ENCODE measurements at places on chromosomes 1 and 21.

DNA sequence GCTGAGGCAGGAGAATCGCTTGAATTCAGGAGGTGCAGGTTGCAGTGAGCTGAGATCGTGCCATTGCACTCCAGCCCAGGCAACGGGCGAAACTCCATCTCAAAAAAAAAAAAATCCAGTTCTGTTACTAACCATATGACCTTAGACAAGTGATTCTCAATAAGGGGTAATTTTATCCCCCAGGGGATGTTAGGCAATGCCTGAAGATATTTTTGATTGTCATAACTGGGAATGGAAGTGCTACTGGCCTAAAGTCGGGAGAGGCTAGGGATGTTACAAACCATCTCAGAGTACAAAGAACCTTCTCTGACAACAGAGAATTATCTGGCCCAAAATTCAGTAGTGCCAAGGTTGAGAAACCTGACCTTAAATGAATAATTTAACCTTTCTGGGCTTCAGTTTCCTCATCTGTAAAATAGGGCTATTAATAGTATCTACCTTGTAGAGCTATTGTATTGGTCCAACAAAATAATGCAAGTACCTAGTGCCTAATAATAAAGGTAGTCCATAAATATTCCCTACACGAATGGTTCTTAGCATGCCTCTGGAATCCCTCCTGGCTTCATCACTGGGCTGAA lies 5.8 kb upstream of the LMNA start:
- no peak for DNase-seq

DNA sequence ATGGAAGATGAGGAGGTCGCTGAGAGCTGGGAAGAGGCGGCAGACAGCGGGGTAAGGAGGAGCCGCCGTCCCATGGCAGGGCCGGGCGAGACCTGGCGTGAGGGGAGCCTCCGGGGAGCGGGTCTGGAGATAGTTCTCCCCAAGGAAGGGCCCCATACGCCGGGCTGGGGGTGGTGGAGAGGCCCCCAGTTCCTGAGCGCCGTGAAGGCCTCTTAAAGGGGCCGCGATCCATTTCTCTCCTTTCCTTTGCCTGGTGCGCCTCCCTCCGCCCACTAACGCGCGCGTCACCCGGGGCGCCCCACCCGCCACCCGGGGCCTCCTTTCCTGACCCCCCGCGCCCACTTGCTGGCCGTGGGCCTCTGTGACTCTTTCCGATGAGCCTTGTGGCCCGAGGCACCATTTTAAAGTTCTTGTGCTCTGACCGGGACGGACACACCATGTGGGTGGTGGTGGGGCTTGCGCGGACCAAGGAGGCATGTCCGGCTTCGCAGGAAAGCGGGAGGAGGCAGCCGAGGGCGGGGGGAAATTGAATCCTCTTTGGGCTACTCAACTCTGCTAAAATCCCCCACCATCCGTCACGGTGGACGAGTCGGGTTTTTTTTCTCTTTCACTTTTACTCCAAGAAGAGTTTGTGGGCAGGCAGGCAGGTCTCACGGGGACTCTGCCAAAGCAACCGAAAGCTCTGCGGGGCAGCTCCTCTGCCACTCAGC lies 371 bp downstream of the SZRD1 start:
- peak; percentile 69 for DNase-seq

GRCh38 chr21:39141502-39141901 lies 41.7 kb downstream of the PSMG1 start:
- no peak for DNase-seq

DNA sequence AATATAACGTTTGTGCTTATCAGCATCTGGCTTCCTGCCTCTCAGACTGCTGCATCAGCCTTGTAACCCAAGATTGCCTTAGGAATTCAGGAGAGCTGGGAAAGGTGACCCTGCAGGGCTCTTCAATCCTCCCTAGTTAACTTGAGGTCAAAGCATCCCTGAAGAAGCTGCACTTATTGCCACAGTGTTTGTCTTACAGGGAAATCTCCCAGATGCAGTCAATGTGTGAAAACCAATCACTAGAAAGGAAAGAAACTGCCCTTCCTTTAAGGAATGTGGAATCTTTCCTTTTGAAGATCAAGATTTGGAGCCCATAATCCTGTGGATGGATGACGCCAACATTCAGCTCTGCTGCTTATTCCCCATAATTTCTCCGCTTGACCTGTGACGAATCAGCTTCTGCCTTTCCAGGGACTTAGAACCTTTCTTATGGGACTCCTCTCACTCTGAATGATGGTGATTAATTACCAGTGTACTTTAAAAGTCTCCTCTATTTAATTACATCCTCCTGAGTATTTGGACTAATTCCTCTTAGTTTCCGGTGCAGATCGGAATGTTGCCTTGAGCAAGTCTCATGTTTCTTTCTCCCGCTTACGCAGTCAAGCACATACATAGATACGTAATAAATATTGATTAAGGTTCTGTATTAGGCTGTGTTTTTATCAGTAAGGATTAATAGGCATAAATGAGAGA lies 14.4 kb downstream of the ADAMTS5 start:
- DNase-seq: no peak

DNA sequence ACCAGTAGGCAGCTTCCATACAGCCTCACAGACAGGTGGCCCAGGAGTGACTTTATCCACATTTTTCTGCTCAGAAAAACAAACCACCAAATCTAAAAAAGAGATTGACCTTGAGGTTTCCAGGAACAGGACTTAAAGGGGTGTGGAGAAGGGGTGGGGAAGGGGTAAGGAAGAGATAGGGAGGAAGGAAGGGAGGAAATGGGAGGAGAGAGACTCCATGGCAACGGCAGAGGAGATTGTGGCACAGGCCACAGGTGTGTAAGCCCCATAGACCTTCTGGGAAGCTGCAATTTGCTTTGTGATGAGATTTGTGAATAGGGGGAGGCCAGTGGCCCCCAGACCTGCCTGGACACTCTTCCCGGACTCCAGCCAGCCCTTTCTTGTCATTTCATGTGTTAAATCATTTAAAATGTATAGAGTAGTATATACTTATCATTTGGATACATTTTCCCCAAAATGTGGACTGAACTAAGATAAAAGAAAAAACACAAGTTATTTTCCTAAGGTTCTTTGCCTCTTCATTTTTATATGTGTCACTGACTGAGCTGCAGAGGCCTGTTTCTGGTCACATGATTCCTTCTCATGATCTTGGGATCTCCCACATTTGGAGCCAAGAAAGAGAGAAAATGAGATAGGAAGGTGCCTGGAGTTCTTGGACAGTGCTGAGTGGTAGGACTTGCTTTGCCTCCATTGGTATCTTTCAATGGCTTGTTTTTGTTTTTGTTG lies 55.5 kb downstream of the CLIC6 start:
- no peak for DNase-seq

DNA sequence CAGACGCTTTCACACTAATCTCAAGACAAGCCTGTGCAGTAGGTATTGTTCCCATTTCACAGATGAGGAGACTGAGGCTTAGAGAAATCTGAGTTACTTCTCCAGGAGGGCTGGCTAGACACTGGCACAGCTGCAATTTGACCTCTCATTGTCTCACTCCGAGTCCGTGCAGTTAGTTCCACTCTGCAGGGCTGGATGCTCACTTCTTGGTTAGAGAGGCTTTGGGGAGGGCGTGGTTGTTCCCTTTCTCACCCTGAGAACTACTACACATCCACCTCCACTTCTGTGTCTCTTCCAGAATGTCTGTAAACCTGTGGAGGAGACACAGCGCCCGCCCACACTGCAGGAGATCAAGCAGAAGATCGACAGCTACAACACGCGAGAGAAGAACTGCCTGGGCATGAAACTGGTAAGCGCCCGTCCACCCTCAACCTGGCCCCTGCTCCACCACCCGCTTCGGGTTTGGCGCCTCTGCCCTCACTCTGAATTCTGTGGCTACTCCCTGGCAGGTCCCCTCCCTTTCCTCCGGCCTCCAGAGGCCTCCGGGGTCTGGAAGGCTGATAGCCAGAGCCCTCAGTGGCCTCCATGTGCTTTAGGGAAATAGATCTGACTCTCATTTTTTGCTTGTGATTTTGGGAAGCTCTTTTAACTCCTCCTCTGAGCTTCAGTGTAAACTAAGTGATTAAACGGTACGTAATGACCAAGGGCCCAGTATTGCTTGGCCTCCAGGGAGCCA lies 29.1 kb downstream of the EIF2D start:
- no peak for DNase-seq

DNA sequence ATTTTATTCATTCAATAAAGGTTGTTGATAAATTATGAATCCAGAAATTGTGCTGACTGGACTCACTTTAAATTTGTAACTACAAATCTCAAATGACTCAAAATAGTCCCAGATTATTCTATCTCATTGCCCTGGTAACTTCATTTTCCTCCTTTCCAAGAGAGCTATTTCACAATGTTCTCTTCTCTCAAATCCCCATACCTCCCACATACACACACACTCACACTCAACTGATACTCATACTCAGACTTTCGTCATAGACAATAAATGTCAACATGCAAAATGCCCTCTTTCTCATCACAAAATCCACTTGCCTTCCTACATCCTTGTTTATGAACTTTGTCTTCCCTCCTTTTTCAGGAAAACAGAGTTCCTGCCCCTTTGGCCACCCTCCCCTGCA lies 33.3 kb downstream of the EXTL2 start:
- no peak for DNase-seq

DNA sequence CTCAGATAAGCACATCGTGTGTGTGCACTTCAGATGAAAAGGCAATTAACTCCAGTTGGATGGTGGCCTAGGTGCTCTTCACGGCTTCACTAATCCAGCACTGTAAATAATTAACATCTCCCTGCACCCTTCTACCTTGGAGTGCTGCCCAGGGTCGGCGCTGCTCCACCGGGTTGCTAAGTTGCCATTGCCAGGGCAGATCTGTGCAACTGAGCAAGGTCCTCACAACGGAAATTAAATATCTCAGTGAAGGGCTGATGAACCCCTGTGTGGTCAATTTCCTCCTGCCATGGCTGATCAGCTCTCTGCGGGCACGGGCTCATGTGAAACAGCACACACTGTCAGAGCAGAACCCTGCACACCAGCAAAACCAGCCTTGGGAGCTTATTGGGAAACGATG lies 63.2 kb downstream of the SYDE2 start:
- no peak for DNase-seq

- no peak for DNase-seq
Measured at GRCh38 chr1:1161683-1162079, 12.0 kb upstream of the TTLL10 start.

DNA sequence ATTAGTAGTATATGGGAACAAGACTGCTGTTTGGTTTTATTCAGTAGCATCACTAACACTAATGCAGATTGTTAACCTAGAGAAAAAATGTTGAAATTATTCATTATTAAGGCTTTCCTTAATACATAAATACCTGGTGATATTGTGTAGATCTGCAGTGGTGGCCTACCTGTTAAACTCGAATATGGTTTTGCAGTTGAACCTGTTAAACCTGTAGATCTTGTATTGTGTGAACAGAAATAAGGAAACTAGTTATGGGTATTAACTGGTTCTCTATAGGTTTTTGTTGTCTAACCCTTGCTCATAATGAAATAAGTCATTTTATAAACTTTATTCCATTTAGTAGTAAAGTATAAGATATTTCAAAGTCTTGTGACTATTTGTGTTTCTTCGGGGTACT lies 23.9 kb downstream of the PKN2 start:
- no peak for DNase-seq

DNA sequence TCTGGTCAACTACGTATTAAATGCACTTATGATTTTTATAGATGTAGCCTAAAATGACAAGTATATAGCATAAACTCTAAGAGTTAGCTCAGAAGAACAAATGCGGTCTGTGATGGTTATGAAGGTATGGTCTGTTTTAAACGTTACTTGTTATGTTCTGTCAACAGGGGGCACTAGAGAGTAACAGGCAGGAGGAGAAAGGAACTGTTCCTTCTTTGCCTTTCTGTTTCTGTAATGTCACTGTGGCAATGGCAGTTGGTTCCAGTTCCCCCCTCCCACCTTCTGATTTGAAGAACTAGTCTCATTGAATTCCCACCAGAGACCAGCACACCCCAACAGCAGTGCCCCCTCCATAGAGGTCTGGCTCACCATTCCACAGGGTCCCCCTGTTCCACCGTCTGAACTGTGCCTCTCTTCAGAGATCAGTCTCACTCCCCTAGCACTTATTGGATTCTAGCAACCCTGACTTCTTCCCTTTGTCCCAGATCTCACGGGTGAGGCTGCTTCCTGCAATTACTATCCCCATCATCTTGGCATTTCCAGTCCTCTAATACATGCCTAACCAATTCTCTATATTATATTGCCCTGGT lies 14.0 kb downstream of the KRTAP24-1 start:
- no peak for DNase-seq

DNA sequence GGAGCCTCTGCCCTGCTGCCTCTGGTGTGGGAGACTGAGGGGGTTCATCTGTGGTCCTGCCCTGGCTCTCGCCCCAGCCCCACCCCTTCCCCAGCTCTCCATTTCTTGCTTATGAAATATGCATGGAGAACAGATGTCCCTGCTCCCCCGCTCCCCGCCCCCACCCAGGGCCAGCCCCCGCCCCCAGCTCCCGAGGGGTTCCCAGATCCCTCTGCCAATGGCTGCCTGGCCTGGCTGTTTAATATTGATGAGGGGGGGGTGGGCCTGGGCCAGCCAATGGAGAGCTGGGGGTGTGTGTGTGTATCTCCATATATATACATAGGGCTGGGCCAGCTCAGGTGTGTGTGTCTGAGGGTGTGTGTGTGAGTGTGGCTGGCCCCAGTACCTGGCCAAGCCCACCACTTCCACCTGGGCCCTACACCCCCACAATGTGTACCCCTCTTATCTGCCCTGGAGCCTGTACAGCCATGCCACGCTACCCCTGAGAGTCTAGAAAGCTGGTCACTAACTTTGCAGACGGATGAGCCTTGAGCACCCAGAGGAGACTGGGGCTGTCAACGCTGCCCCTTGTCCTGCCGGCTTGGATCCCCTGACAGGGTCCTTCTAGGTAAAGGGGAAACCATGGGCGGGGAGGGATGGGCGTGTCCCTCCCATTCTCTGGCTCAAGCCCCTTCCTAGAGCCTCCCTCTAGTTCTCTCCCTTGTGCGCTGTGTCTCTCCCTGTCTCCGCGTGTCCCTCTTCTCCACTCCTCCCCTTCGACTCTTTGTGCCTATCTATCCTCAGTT lies at the start of gene NHLH1:
NHLH1 (plus strand) TSS at position 341 of the 785 bp plus-strand sequence. CDS start 3,661 bp downstream, outside the sequence.
- no peak for DNase-seq

- peak; percentile 51 for DNase-seq
Measured at GRCh38 chr1:107965110-107965991, at the start of gene VAV3. Gene VAV3 (minus strand): TSS chr1:107965180. CDS start chr1:107964869, 311 bp downstream.

- no peak for DNase-seq
Measured at GRCh38 chr1:42886046-42886739, 39.8 kb downstream of the ZNF691 start.

Measured in NCI-H1930 (cell line).